ENCODE measurements at places on chromosomes 13 and 19.

DNA sequence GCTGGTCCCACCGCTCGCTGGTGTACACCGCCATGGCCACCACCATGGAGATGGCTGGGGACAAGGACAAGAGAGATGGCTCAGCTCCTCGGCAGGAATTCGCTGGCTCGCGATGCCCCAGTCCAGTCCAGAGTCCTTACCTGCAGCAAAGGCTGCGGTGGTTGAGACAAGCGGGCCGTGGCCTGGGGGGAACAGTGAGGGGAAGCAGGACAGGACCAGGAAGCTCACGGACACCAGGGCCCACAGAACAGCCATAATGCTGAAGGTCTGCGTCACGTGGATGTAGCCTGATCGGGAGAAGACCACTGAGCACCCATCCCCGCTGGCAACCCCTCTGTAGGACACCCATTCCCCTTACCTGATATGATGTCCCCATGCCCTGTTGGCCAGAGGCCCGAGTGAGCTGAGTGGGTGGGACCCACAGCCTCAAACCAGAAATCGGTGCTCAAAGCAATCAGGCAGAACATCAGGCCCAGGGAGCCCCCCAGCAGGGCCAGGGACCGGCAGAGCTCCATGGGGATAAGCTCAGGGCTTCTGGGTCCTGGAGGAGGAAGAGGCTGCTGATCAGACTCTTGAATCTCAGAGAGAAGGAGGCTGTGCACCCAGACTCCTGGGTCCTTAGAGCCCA, 319 bp downstream of the NKG7 start:
- no peak for DNase-seq

GRCh38 chr19:6023085-6023682, 45.2 kb upstream of the RANBP3 start:
- no peak for DNase-seq

GRCh38 chr19:50912727-50913716, 1.8 kb upstream of the KLK4 start:
- no peak for DNase-seq

GRCh38 chr13:79456051-79456450, 24.9 kb upstream of the NDFIP2 start:
- no peak for DNase-seq

GRCh38 chr13:48838193-48838973, 137.3 kb upstream of the FNDC3A start:
- DNase-seq, result no peak
